ENCODE measurements at places on chromosomes 7 and 10. TPM values are rescaled to one million over a fixed set of nuclear protein-coding genes. Genes with fewer than 3 reads are reported as not detected.

- no peak for DNase-seq
These were observed 3.1 kb upstream of the ZNF316 start for GRCh38 chr7:6634021-6634420.

- no peak for DNase-seq
These were observed 156.3 kb upstream of the COBL start for GRCh38 chr7:51472873-51473272.

- DNase-seq, result no peak
These were observed 4.1 kb downstream of the XPNPEP1 start for GRCh38 chr10:109919220-109919619.

DNA sequence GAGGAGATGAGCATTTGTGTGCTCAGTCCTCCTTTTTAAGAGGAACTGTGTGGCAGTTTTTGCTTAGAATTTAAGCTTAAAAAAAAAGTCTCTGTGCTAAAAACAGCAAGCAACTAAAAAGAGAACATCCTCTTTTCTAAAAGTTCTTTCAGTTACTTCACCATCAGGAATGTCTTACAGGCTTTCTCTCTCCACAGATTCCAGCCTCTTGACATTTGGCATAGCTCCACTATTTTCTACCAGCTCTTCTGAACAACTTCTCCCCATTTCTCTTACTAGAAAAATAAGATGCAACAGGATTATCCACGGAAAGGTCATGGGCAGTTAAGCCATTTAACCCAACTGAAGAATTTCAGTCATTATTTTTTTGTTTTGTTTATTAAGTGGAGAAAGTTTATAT, 13.2 kb downstream of the PCLO start:
- DNase-seq, result no peak

DNA sequence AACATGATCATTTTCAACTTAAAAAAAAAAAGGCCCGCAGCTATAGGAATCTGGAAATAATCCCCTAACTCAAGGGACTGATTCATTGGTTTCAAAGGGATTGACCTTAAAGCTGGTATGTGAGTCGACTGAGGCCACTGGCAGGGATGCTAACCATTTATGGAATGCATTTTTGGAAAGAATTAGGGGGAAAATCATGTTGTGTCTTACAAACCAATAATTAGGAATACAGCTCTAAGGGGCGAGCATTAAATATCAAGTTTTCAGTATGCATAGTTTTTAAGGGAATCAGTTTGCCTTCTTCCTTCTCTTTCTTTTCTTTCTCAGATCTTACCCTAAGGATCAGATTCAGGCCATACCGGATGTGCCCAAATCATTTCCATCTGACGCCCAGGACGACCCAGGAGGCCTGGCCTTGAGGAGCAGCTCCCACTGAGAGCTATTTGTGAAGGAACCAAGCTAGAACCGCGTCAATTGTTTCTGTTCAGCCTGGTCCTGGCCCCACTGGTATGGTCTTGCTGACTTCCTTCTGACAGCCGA, 48.7 kb downstream of the BPGM start:
- DNase-seq, result no peak

Gene SLC13A4
- total RNA-seq, result 37.6 TPM

- DNase-seq, result no peak
These were observed 34.4 kb upstream of the ARMS2 start for GRCh38 chr10:122419876-122420623.

DNA sequence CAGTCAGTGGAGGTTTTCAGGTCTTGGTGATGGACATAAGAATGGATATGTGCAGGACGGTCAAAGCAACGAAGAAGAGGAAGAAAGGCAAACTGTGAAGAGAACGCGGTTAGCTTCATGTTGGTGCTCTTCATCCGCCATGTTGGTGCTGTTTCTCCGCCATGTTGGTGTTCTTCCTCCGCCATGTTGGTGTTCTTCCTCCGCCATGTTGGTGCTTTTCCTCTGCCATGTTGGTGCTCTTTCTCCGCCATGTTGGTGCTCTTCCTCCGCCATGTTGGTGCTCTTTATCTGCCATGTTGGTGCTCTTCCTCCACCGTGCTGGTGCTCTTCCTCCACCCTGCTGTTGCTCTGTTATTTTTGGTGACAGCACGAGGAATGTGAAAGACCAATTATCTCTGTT, 95.4 kb downstream of the DOCK1 start:
- no peak for DNase-seq

GRCh38 chr10:118827466-118828155, 72.8 kb upstream of the CACUL1 start:
- no peak for DNase-seq

DNA sequence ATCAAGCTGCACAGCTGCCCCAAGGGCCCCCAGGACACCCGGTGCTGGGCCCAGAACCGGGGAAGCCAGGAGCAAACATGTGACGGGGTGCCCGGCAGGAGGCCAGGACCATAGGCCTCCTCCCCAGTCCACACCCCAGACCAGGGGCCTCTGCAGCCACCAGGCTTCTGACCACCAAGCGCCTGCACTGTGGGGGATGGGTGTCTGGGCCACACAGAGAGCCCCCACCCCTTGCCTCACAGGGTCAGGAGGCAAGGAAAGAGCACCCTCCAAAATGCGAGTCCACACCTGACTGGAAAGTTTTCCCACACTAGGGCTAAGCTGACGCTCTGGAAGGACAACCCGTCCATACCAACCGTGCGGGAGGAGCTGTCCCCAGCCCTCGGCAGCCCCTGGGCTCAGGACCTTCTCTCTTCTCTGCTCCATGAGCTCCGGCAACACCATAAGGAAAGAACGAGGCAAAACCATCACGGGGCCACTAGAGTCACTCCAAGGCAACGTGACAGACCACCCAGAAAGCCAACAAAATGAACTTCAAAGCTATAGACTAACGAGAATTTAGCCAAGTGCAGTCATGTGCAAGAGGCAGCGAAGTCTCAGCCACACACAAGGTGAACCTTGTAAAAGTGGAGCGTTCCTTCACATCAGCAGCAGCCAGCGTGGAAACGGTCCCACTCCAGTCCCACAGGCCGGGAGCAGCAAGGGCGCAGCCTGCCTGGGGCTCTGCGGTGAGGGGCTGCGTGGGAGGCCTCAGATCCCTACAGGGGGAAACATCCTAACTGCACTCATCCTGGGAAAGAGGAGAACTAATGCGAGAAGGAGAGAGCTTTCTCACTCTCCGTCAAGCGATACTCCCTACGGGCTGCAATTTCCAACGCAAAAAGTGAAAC, 5.1 kb downstream of the STK32C start:
- no peak for DNase-seq

Gene PHKG1
- total RNA-seq, result 8.3 TPM

Gene GIMAP5
- total RNA-seq, result 8.1 TPM

DNA sequence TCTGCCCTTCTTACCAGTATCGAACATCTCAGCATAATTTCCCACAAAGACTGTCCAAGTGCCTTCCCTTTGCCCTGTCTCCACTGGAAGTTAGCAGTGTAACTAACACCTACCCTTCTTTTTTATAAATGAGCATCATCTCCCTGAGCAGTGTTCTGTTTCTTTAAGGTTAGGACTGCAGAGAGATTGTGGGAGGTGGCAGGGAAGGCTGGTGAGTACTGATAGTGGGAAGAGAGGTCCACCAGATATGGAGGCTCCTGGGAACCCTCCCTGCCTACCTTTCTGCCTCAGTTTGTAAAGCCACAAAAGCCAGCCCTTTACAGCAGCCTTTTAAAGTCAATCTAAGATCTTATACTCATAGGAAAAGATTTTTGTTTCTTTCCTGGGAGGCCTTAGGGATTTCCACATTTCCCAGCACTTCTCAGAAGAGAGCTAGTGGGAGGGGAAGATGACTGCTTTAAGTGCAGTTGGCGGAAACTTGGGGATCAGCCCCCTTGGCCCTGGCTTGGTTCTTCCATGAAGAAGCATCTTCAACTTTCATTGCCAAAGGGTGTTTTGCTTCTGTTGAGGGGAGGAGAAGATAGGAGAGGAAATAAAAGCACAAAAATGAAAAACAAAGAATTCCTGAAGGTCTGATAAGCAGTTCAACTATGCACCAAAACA, 36.6 kb upstream of the CALD1 start:
- no peak for DNase-seq

DNA sequence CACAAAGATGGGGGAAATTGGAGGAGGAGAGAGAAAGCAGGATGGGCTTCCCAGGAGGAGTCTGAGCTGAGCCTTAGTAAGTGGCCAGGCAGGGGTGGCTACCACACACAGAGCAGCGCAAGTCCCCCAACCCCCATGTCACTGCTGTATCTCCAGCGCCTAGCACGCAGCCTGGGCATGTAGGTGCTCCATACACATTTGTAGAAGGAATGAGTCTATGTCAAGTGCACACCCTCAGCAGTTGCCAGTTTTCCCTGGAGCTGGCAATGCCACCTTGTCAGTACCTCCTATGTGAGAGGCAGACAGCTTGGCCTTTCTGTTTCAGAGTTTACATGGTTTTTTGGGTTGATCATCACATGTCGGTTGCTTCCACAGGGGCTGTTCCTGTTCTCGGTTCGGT, 116.1 kb downstream of the CLEC2L start:
- no peak for DNase-seq

DNA sequence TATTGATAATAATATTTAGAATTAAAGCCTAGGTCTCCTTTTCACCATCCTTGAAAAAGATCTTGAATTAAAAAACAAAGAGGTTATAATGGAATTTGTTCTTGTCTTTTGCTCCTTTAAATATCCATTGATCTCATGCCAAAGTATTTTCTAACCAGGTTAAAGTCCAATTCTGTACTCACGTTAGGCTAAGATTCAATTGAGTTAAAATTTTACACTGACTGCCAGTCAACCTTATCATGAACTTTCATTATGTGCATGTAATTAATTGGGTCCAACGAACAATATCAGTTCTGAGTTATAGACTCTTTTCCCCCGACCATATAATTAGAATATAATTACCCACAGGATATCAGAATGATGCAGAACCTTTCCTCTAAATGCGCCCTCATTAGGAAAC, 266.6 kb downstream of the DGKB start:
- no peak for DNase-seq

- no peak for DNase-seq
These were observed 323.8 kb upstream of the C7orf33 start for GRCh38 chr7:148266795-148267194.

GRCh38 chr10:21534604-21535493, 817 bp downstream of the MLLT10 start:
- DNase-seq, result no peak

GRCh38 chr10:24674892-24675632, 48.6 kb downstream of the ARHGAP21 start:
- no peak for DNase-seq

Gene DYDC1
- total RNA-seq, result not detected

Gene HOXA10
- not detected for total RNA-seq

Gene SNCG
- 205 TPM for total RNA-seq

Gene ATAD1
- total RNA-seq, result 69.8 TPM

Gene FAM25G
- total RNA-seq, result not detected

Gene EN2
- not detected for total RNA-seq

Gene GTF2IRD1
- 13.2 TPM for total RNA-seq

- DNase-seq, result no peak
These were observed 119.4 kb downstream of the ST7 start for GRCh38 chr7:117072620-117073118.

Gene AKR1B15
- not detected for total RNA-seq

Gene CNNM1
- 51.4 TPM for total RNA-seq

DNA sequence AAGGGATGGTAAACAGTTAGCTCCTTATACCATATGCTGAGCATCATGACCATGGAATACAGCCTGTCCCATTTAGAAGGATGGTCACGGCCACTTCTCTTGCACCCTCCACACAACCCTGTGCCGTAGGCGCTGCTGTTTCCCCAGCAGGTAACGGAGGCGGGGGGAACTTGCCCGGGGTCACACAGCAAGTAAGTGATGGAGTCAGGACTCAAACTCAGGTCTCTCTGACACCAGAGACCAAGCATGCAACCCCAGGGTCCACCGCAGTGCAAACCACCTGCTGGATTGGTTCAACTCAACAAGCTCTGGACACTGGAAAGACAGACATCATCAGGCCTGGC, 71.6 kb downstream of the ZRANB1 start:
- DNase-seq, result no peak

Gene C10orf53
- not detected for total RNA-seq

- no peak for DNase-seq
These were observed 344.9 kb upstream of the CHRM2 start for GRCh38 chr7:136523571-136523970.

DNA sequence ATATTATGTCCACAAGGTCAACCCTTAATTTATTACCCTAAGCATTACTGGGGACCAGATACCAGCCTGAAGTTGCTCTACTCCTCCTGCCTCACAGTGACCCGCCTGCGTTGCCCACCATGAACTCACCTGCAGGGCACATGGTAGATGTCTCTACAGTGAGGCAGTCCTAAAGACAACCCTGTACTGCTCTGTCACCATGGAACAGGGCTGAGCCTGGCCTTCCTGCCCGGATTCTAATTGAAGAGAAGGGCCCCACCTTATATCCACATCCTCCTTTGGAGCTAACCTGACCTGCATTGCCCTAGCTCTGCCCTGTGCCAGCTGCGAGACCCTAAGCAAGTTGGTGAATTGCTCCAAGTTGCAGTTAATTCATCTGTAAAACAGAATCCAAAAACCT, 4.1 kb downstream of the SH3PXD2A start:
- no peak for DNase-seq

GRCh38 chr7:25770670-25771069, 381.3 kb upstream of the NFE2L3 start:
- no peak for DNase-seq

DNA sequence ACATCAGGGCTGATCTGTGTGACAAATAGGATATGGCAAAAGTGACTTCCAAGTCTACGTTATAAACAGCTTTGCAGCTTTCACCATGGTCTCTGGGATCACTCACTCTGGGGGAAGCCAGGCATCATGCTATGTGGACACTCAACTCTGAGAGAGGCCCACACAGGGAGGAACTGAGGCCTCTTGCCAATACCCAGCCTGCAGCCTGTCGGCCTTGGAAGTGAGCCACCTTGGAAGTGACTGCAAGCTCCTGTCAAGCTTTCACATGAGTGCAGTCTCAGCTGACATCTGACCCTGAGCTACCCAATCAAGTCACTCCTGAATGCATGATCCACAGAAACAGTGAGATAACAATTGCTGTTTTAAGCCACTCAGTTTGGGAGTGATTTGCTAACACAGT, 56.5 kb downstream of the MMRN2 start:
- peak; percentile 60 for DNase-seq

Gene NME8
- not detected for total RNA-seq

DNA sequence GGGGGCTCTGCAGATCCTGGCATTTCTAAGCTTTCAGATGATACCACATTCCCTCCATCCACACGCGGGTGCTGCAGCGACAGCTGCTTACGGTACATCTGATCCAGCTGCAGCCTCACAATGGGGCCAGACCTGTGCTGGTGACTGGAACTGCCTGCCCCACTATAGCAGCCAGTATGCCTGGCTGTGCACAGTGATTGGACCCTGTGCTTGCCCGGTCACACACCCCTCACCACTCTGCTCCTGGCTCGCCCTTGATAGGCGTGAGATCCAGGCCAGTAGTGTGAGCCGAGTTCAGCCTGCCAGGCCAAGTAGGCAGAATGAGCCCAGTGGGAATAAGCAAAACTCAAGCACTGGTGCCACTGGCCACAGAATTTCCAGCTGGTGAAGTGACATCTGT, 164.8 kb downstream of the NRBF2 start:
- DNase-seq, result no peak
